ENCODE measurements at places on chromosomes 7 and 10.

- no peak for DNase-seq
Observed at GRCh38 chr10:30176776-30177533, 117.6 kb upstream of the JCAD start.

- no peak for DNase-seq
Observed at GRCh38 chr10:116147147-116147905, 125.7 kb downstream of the GFRA1 start.

DNA sequence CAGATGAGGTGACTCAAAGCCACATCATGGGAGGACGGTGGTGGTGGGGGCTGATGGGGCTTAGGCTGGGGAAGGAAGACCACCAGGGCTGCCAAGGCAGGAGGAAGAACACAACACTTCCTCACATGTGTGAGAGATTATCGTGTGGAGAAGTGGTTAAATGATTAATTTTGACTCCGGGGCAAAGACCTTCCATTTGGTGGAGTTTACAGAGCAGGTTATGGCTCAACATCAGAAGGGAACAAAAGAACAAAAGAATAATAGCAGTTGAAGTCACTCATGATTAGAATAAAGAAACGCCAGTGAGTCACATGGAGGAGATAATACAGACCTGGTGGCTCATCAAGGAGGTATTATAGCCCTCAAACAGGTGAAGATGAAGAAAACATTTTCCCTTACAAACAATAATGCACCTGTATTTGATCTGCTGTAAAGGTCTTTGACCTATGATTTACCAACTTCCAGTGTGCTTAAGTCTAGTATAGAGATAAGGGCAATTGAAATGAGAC lies 170.1 kb downstream of the PKD1L1 start:
- DNase-seq: no peak

- DNase-seq: no peak
Observed at GRCh38 chr10:31399631-31400030, 80.6 kb downstream of the ZEB1 start.

GRCh38 chr7:149028346-149029109 lies at the start of gene PDIA4:
PDIA4 (minus strand) TSS chr7:149028505; CDS start chr7:149028408, 97 bp downstream.
- peak; percentile 100 for DNase-seq

DNA sequence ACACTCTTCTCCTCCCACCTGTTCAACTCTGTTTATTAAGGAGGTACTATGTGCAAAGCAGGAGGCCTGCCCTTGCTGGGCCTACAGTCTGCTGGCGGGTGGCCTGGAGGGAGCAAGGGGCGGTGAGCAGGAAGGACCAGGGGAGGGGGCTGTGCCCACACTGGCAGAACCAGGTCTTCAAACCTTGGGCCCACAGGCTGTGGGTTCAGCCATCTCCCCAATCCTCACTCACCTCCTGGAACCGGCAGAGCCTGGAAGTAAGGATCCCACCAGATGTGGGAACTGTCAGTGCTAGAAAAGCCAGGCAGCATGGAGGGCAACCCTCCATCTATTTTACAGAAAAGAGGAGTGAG lies 50.8 kb downstream of the CAMK2B start:
- no peak for DNase-seq

GRCh38 chr10:32629910-32630309 lies 184.0 kb downstream of the CCDC7 start:
- no peak for DNase-seq
